ENCODE measurements at places on chromosomes 12 and 14. TPM values are rescaled to one million over a fixed set of nuclear protein-coding genes. Genes with fewer than 3 reads are reported as not detected.

DNA sequence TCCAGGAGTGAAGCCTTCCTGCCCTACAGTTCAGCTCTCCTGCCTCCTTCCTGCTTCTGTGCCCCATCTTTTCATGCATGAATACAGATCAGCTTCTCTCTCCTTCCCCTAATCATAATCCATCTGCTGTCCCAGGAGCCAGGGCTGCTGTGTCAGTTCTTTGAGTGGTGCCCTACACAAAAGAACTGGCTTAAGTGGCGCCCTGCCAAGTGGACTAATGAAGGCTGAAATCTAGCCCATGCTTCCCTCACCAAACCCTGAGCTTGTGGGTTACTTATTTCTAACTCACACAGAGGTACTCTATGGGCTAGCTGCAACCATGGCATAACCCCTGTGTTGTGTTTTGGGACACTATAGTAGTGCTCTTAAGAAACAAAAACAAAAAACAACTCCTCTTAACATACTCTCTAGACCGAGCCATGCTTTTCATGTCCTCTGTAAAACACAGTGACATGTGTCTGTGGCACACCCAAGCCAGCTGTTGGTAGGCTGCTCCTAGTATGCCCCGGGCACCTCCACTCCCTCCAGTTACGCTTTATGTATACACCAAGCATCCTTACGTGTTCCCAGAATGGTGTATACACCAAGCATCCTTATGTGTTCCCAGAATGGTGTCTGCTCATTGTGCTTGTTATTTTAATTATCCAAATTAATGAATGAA is 19.3 kb upstream of the ETV6 start:
- H3K4me3 ChIP-seq, result no peak overlapping the region
- H3K36me3 ChIP-seq, result no peaks in the 10 kb centered on the region
- no peaks in the 10 kb centered on the region for H3K4me1 ChIP-seq
- no peaks in the 10 kb centered on the region for H3K27me3 ChIP-seq
- DNase-seq, result no peak

The KRT71 gene
- total RNA-seq, result 1.5 TPM

The ABCC9 gene
- total RNA-seq, result 123 TPM

- DNase-seq, result no peak
- H3K27me3 ChIP-seq, result no peaks in the 10 kb centered on the region
- peaks cover 3% of the 10 kb centered on the region for H3K36me3 ChIP-seq
- no peak overlapping the region for H3K4me3 ChIP-seq
- H3K27ac ChIP-seq, result peak overlapping the region; percentile 99
- peaks cover 30% of the 10 kb centered on the region for H3K4me1 ChIP-seq
These were observed 27.7 kb downstream of the TPCN1 start for GRCh38 chr12:113248842-113249435.

DNA sequence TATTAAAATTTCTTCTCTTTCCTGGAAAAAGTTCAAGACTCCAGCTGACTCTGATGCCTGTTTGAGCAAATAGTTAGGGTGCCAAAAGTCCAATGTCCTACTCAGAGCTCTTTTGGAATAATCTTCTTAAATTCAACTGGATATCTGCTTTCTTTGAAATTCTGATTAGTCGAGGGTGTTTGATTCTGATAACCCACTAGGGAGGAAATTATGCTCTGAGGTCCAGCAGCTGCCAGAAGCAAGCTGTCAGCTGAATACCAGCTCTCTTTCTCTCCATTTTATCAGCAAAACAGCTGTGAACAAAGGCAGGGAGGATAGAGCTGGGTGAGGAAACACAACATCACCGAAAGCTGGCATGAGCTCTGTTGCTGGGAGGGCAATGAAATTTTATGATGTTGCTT is 141.5 kb downstream of the CAND1 start:
- H3K4me3 ChIP-seq, result no peak overlapping the region
- no peak overlapping the region for H3K27ac ChIP-seq
- H3K4me1 ChIP-seq, result no peaks in the 10 kb centered on the region
- H3K36me3 ChIP-seq, result no peaks in the 10 kb centered on the region
- no peaks in the 10 kb centered on the region for H3K27me3 ChIP-seq

DNA sequence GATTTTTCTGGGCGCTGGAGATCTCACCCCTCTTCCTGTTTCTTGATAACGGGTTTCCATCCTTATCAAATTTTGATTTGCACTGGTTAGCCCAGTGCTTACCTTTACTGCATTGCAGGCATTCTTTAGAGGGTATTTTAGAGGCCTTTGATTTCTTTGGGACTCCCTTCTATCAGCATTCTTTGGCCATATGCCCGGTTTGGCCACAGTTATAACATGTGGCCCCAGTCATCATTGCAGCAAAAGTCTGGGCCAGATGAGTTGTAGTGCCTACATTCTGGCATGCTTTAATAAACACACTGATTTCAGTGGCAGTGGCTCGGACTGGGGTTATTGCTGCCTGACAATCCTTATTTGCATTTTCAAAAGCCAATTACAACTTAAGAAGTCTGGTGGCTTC is 82.3 kb downstream of the KCNMB4 start:
- DNase-seq, result no peak
- no peaks in the 10 kb centered on the region for H3K4me1 ChIP-seq
- H3K36me3 ChIP-seq, result no peaks in the 10 kb centered on the region
- no peak overlapping the region for H3K27ac ChIP-seq

The LTBP2 gene
- 0.86 TPM for total RNA-seq

The NOPCHAP1 gene
- 23.0 TPM for total RNA-seq

DNA sequence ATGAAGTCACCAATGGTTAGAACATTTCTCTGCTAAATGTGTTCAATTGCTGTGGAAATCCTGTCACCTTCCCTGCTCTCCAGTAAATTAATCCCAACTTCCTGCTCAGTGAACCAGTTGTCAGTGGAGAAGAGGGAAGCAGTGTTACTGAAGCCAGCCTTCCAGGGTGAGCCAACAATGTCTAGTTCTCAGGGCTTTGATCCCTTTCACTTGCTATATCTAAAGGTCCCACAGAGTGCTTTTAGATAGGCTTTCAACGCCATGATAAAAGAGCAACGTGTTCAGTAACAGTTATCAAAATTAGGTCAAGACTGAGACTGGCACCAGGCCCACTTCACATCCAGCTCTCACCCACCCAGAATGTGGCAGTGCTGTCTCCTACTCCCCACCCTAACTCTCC is 139.7 kb downstream of the KCNH5 start:
- H3K4me1 ChIP-seq, result peaks cover 9% of the 10 kb centered on the region
- no peak overlapping the region for H3K4me3 ChIP-seq
- no peaks in the 10 kb centered on the region for H3K36me3 ChIP-seq
- H3K27ac ChIP-seq, result no peak overlapping the region

DNA sequence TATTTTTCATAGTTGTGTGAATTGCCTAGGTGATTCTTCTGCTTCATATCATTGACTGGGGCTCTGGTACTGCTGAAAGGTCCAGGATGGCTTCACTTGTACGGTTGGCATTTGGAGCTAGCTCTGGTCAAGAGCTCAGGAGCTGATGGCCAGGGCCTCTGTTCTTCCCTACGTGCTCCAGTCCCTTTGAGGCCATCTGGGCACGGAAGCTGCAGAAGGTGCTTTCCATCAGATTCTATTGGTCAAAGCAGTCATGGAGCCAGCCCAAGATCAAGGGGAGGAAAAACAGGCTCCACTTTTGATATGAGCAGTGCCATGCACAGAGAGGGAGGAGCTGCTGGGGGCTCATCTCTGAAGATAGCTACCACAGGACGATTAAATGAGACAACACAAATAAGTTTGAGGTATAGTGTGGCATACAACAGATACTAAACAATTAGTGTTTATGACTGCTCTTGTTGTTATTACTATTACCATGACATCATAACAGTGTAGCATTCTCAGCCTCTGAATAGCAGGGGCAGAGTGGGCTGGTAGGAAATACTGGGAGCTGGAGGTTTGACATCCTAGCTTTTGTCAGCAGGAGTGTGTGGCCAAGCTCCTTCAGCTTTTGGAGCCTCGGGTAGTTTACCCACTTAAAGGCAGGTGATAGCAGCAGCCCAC is 10.4 kb downstream of the KRT83 start:
- H3K4me3 ChIP-seq, result no peak overlapping the region
- H3K4me1 ChIP-seq, result peaks cover 6% of the 10 kb centered on the region
- no peaks in the 10 kb centered on the region for H3K27me3 ChIP-seq

The LYZ gene
- 16.9 TPM for total RNA-seq

All from Caco-2 (cell line).